ENCODE measurements at places on chromosomes 12 and 14.

DNA sequence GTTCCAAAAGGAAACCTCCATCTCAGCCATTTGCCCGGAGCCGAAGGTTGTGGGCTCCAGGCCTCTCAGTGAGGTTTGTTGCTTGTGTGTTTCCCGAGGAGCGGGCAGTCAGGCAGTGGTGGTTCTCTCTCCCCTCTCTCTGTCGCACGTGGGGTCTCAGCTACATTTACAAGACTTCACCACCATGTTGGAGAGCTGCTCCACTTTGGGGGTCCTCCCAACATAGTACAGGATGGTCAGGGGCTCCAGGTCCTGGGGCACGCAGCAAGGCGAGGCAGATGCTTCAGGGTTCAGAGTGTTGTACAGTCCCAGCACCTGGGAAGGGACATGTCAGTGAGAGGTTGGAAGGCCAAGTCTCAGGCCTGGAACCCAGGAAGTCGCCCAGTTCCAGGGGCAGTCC is 22.8 kb downstream of the TGFB3 start:
- DNase-seq, result no peak

GRCh38 chr12:53696285-53696654 is 20.4 kb upstream of the ATP5MC2 start:
- no peak for DNase-seq

GRCh38 chr12:90741611-90742010 is 213.4 kb downstream of the CCER1 start:
- DNase-seq, result no peak

DNA sequence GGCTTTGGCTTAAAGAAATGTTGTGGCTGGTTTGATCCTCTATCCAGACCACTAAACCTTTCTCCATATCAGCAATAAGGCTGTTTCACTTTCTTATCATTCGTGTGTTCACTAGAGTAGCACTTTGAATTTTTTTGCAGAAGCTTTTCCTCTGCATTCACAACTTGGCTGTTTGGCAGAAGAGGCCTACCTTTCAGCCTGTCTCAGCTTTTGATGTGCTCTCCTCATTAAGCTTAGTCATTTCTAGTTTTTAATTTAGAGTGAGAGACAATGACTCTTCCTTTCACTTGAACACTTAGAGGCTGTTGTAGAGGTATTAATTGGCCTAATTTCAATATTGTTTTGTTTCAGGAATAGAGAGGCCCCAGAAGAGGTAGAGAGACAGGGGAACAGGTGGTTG is 13.8 kb downstream of the KCNMB4 start:
- no peak for DNase-seq

GRCh38 chr12:9344541-9344940 is 136.3 kb upstream of the PZP start:
- DNase-seq, result no peak

GRCh38 chr12:24045816-24046257 is 96.4 kb upstream of the SOX5 start:
- no peak for DNase-seq

GRCh38 chr12:4112290-4112689 is 161.3 kb upstream of the CCND2 start:
- no peak for DNase-seq

DNA sequence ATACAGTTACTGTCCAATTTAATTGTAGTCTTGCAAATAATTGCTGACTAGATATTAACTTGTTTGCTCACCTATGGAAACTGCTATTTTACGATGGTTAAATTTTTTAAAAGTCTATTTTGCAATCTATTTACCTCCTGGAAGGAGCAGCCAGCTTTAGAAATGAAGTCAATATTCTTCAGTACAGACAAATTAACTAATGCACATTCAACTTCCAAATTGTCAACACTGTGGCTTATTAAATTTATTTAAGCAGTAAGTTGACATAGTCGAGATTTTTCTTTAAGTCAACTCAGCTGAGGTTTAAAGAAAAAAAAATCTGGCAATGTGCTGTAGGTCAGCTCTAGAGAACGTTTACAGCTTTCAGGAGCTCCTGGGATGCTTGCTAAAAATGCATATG is 221.2 kb downstream of the SSPN start:
- DNase-seq, result no peak

GRCh38 chr12:8027856-8028255 is 4.7 kb upstream of the FOXJ2 start:
- no peak for DNase-seq

DNA sequence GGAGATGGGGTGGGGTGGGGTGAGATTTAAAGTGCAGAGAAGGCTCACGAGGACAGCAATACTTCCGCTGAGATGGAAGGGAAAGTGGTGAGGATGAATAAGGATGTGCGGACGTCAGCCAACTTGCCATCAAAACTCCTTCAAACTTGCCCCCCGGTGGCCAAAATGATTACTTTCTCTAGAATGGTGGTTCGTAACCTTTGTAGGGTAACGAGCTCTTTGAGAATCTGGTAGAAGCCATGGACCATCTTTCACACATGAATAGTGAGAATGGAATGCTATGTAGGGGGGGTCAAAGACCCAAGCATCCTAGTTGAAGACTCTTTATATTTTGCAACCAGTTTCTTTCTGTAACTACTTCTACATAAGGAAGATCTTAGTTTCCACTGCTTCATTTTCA is 245.9 kb upstream of the DDHD1 start:
- no peak for DNase-seq

- DNase-seq, result no peak
Measured at GRCh38 chr14:33979613-33980276, 28.9 kb upstream of the EGLN3 start.

DNA sequence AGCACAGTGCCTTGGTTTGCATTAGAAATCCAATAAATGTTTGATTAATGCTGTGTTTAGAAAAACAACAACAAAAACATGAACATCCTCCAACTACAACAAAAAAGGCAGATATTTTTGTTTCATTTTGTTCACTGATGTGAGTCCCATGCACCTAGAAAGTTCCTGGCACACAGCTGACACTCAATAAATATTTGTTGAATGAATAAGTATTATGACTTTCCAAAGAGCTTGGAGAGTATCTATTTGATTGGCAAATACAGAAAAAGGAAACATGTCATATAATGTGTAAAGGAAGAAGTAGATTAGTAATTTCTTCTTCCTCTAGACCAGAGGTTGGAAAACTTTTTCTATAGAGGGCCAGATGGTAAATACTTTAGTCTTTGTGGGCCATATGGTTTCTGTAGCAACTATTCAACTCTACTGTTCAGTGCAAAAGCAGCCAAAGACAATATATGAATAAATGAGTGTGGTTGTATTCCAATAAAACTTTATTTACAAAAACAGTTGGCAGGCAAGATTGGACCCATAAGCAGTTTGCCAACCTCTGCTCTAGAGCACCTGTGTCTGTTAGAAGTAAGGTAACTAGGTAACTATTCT is 312.3 kb upstream of the DIO2 start:
- DNase-seq, result no peak

- DNase-seq, result no peak
Measured at GRCh38 chr12:66140731-66141130, 10.2 kb upstream of the LLPH start.

- DNase-seq, result no peak
Measured at GRCh38 chr12:76259106-76259505, 89.1 kb downstream of the BBS10 start.

- DNase-seq, result no peak
Measured at GRCh38 chr12:65903691-65904383, 79.6 kb downstream of the HMGA2 start.

- peak; percentile 41 for DNase-seq
Measured at GRCh38 chr12:14443531-14443930, 78.0 kb downstream of the ATF7IP start.

DNA sequence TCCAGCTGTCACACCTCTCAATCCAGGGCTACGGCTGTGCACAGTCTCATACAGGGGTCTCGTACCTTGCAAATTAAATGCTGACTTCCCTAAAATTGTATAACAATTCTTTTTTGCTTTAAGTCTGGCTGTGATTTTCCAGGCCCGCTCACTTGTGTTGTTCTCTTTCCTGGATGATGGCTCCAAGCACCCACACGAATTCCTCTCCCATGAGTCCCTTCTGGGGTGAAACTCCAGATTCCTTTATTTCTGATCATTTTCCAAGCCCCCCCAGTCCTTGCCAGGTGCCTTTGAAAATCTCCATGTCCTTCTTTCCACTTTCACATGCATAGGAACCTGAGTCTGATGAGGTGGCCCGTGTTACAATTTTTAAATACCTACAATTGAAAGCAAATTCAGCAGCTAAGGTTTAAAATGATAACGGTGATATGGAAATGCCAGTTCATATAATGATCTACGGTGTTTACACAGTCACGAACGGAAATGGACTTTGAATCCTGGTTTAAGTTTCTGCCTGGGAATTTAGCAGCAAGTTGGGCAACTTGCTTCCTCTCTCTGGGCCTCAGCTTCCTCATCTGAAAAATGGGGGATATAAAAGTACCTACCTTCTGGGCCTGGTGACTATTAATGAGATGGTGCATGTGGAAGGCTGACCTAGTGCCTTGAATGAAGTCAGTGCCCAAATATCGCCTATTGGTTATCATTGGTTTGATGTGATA is 85.5 kb downstream of the STAB2 start:
- no peak for DNase-seq

GRCh38 chr12:93434256-93434865 is 7.4 kb downstream of the UBE2N start:
- no peak for DNase-seq

DNA sequence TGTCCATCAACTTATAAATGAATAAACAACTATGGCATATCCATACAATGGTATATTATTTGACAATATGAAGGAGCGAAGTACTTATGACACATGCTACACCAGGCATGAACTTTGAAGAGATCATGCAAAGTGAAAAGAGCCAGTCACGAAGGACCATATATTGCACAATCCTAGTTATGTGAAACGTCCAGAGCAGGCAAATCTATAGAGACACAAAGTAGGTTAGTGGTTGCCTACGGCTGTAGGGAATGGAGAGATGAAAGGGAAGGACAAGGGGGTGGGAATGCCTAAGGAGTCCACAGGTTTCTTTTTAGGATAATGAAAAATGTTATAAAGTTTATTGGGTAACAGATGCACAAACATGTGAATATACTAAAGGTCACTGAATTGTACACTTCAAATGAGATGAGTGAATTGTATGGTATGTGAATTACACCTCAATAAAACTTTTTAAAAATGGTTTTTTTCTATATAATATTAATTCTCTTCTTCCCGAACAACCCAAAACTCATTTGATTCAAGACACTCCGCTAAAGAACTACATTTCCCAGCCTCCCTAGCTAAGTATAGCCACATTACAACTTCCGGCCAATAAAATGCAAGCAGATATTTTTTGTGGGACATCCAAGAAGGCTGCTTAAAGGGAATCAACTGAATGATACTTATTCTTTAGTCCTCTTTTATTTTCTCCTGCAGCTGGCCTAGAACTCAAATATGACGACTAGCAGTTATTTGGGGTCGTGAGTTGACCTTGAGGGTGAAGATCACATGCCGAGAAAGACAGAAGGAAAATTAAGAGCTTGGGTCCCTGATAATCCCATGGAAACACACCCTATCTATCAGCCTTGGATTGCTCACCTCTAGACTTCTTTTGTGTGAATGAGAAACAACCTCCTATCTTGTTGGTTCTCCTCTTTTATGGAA is 187.2 kb downstream of the TTC8 start:
- DNase-seq, result no peak
